ENCODE measurements at places on chromosomes 12 and 14.
A peak's percentile ranks its signal among the peaks of the same experiment; 100 is the strongest.

- DNase-seq, result no peak
These were observed 1.8 kb downstream of the ARID2 start for GRCh38 chr12:45731190-45731775.

- no peak for DNase-seq
These were observed 463.4 kb upstream of the TMEM132C start for GRCh38 chr12:127803545-127803944.

DNA sequence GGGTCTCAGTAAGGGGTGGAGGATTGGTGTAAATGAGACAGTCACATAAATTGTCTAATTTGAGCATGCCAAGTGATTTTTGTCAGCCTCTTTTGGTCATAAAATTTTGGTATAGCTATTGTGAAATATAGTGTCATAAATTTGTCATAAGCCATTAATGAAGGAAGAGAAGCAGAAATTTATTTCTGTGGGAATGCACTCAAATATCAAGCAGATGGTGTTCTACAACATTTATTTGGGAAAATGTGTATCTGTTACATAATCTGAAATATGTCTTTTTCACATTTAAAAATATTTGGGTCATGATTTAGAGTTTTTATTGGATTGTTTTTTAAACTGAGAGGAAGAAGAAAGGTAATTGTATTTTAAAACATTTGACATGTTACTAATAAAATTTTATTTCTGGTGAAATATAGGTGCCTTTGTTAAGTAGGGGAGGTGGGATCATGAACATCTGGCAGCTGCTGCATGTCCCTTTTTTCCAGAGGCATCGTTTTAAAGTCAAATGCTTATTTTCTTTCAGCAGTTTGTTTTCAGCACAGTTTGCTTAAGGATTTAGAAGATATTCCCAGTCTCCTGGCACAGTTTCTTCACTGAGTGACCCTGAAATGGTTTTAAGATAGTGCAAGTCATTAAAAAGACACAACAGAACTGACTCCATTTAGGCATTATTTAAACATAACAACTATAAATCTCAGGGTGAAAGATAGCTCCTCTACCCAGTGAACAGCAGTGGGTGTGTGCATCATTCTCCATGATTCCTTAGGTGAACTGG is 371.7 kb downstream of the SNAPC1 start:
- DNase-seq, result no peak

GRCh38 chr12:1882850-1883470 is 35.5 kb downstream of the CACNA2D4 start:
- DNase-seq, result no peak

GRCh38 chr12:227923-228845 is 14.2 kb upstream of the SLC6A12 start:
- no peak for DNase-seq

GRCh38 chr12:104649921-104650320 is 193.2 kb downstream of the CHST11 start:
- DNase-seq, result peak; percentile 57

DNA sequence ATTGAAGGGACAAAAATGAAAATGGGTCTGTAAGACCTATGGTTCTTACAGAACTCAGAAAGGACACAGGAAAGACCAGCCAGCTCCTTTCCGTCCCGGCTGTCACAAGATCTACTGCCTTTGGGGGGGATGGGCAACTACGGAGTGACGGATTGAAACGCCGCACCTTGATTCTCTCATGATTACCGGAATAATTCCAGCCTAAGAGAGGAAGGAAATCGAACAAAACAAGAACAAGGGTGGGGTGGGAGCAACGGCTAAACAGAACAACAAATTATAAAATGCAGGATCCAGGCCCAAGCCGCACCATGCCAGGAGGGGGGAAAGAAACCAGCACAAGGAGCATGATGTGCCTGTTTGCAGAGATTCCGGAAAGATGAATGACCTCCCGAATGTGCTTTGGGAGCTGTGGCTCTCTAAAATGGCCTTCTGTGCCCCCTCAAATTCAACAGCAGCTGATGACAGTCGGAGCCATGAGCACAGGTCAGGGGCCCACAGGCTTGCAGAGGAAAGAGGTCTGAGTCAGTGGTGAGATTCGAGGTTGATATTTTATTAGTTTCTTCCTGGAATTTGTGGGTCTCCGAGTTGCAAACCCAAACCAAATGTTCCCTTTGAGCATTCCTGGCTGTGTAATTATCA is 72.1 kb downstream of the SPRING1 start:
- DNase-seq, result no peak

- DNase-seq, result no peak
These were observed 310.0 kb downstream of the ADAMTS20 start for GRCh38 chr12:43241986-43242385.

DNA sequence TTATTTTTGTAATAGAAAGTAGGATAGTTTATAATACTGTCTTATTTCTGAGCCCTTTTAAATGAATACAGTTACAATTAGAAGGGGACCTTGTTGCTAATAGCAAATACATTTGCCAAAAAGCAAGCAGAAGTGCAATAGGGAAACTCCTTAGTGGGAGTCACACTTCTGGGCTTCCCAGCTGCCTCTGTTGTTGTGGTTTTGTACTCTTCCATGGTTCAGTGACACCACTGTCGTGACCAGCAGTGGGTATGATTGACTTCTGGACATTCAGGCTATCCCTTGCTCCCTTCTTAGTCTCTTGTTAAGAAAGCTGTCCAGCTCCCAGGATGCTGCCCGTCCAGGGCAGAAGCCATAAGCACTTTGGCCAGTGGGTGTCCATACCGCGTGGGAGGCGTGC is 22.6 kb downstream of the TCTN1 start:
- peak; percentile 79 for DNase-seq

GRCh38 chr14:61174987-61175386 is 106.2 kb downstream of the TMEM30B start:
- no peak for DNase-seq

DNA sequence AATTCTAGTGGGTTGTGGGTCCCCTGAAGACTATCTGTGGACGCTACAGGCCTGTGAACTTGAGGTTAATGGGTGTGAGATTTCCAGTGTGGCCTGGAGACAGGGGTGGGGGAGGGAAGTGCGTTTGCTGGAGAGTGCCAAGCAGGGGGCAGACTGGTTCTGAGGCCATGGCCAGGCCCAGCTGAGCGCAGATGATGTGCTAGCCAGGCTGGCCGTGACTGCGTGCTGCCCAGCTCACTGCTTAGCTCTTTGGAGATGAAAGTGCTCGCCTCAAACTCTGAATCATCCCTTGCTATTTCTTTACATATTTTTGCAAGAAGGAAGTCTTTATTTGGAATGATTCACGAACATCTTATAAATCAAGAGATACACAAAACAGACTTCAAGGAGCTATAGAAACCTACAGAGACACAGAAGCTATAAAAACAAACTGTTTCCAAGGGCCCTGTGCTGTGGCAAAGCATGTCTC is 75.2 kb upstream of the PLEKHG3 start:
- DNase-seq, result no peak

Data from inflammatory macrophage (primary cell).